Stimulated activated CD4-positive, alpha-beta T cell treated with anti-CD3 and anti-CD28 coated beads, Interleukin-1b, Interleukin-23, amount 100 ng/mL, for 24 hours (primary cell): ENCODE measurements at places on chromosomes 1 and 21.

DNA sequence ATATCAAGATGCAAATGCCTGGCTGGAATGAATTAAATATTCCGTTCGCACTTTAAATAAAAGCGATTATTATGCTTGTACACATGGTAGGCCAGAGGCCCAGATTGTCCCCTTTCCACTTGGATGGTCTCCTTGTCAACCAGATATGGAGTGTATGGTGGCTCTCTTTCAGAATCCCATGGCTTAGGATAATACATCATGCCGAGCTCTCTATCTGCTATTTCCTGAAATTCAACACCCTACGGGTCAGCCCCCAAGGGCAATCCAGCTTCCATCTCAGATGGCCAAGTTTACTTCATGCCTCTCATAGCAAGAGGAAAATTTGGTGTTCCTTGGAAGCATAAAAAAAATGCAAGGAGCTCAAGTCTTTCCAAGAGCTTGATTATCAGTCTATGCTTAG lies 25.4 kb upstream of the FMO1 start:
- no peak for DNase-seq

GRCh38 chr1:25523542-25523941 lies 19.9 kb upstream of the LDLRAP1 start:
- no peak for DNase-seq

- DNase-seq = no peak
These were observed 32.2 kb downstream of the C8B start for GRCh38 chr1:56933606-56934005.

DNA sequence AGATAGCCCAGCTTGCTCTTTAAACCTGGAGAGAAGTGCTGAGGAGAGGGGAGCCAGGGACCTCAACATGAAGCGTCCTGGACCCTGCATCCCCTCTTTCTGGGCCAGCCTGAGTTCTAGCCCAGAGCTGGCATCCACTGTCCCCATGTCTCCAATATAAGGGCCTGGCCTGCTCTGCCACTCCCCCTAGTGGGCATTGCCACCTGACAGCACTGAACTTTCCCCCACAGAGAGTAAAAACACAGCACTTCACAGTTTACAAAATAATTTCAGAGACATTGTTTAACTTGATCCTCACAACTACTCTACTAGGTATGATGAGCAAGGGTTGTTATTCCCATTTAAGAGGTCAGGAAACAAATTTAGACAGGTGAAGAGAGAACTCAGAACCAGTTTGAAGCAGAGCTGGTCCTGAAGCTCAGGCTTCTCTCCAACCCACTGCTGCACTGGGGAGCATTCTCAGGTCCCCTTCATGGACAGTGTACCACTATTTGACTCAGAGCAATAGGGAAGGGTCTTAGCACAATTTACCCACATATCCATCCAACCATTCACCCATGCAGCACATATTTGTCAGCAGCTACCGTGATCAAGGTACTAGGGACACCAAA lies 151.2 kb downstream of the DMRTA2 start:
- no peak for DNase-seq

DNA sequence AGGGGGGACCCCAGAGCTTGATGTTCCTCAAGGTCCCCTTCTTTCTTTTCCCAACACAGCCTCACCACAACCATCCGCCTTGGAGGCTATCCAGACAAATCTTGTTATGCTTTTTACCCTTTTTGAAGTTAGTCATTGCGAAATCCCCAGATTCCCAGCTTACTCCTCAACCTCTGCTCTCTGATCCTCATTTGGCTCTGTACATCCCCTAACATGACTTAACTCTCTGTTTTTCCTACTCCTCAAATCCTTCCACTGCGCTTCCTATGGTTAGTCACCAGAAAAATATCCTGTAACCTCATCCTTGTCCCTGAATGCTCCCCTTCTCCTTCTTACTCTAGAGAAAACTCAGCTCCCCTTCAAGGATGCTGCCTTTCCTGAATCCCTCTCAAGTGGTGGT lies 189.1 kb upstream of the POU3F1 start:
- DNase-seq = no peak

DNA sequence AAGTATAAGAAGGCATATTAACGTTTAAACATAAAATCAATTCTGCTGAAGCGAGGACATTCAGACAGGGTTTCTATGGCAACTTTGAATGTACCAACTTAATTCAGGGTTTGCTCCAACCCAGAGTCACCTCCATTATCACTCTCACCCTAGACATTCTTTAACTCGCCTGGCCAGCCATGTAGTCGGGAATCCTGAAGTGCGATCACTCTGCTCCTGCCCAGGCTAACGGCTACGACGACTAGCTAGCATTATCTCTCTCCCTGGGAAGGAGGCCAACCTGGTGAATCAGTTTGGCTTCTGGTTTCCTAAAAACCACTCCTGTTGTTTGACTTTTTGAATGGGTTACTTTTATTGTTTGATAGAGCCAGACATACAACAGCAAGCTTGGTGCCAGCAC lies 38.9 kb upstream of the ZBTB18 start:
- DNase-seq = no peak

DNA sequence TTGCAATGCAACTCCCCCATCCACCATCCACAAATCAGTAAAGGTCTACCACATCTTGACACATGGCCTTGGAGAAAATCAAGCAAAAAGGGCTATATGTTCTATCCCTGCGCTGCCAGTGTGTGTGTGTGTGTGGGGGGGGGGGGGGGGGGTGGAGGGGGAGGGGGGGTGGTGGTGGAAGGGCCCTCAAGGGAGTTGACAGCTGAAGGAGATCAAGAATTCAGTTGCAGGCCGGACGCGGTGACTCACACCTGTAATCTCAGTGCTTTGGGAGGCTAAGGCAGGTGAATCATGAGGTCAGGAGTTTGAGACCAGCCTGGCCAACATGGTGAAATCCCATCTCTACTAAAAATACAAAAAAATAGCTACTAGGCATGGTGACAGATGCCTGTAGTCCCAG lies 37.6 kb upstream of the CLIC4 start:
- no peak for DNase-seq

- DNase-seq = no peak
These were observed 98.0 kb downstream of the LMO4 start for GRCh38 chr1:87426463-87427249.

GRCh38 chr1:93740601-93741031 lies 59.0 kb upstream of the BCAR3 start:
- no peak for DNase-seq

DNA sequence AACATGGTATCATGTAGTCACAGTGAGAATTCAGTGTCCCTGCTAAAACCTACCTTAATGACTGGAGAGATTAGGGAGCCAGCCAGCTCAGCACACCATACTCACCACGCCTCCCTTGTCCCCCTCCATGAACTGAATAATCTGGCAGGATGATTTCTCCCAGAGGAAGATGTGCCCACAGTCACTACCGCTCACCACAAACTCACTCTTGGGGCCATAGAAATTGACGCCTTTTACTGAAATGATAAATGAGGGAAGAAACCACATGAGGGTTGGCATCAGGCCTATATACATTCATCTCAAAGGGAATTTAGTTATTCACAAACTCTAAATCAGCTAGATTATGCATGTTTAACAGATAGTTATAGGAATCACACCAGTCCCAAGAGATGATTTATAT lies 17.4 kb downstream of the PEA15 start:
- no peak for DNase-seq

- DNase-seq = no peak
These were observed 588.1 kb upstream of the BRINP3 start for GRCh38 chr1:191065771-191066170.

DNA sequence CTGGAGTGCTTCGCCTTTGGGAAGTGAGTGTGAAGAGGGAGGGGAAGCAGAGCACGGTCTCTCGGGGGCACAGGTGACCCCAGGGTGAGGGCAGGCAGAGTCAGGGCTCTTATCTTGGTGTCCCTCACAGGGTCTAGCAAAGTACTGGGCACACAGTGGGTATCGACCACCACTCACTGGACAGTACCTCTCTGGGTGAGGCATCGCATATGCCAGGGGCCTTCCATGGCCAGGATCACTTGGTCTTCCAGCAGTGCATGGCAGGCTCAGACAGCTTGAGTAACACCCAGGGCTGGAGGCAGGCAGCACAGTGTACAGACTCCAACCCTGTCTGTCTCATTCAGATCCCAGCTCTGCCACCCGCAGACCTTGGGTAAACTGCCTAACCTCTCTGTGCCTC lies 16.6 kb downstream of the CNTN2 start:
- DNase-seq = no peak

DNA sequence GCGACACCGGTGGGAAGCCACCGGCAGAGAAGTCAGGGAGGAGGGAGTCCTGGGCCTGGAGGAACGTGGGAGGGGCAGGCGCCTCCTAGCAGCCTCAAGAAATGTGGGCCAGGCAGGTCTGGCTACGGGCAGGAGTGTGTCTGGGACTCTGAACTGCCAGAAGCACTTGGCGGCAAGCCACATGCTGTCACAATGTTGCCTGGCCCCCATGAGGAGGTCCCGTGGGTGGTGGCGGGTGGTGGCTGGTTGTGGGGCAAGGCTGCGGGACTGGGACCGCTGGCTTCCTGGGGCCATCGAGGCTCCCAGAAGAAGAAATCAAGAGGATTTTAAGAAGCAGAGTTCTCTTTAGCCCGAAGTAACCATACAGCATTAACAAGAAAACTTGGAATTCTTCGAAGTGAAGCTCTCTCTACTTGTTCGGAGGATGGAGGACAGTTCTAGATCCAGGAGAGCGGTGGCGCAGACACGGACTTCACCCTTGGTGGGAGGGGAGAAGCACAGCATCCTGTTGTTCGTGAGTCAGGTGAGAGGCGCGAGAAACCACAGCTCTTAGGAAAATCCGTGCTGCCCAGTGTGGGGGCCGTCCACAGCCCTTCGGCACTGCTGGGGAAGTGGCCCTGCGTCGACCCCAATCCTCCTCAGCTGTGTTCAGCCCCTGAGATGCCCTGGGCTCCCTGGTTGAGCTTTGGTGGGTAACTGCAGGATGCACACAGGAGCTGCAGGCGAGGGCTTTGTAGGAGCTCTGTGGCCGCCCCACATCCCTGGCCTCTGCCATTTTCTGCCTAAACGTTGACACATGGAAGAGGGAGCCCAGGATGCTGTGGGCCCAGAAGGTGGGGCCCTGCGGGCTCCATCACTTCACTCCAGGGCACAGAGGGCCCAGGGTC lies 12.4 kb downstream of the SKI start:
- no peak for DNase-seq

DNA sequence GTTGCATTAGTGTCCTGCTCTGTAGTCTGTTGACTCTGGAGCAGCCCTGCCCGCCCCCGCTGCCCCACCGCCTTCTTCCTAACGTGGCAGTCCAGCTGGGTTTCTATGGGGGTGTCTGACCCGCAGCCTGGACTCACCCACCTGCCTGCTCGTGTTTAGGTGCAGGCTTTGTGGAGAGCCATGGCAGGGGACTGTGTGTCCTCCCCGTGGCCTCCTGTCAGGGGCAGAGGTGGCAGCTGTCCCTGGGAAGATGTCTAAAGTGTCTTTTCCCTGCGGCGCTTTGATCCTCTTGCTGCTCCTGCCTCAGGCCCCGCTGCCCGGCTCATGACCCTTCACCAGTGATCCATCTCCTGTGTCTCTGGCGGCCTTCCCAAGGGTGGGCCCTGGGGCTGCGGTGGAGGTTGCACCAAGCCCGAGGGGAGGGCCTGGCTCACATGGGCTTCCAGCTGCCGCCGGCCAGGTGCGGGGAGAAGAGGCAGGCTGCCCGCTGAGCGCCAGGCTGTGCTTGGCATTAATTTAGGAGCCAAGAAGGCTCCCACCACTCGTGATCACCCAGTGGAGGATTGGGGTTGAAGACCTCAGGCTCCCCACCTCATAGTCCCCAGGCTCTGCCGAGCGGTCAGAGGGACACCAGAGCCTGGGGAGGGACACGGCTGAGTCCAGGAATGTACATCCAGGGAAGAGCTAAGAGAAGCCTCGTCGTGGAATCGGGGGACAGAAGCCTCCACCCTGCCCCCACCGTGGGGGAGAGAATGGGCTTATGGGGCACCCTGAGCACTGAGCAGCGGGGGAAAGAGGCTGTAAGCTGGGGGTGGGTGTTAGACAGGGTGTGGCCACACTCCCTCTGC lies 44.1 kb downstream of the COL18A1 start:
- no peak for DNase-seq

DNA sequence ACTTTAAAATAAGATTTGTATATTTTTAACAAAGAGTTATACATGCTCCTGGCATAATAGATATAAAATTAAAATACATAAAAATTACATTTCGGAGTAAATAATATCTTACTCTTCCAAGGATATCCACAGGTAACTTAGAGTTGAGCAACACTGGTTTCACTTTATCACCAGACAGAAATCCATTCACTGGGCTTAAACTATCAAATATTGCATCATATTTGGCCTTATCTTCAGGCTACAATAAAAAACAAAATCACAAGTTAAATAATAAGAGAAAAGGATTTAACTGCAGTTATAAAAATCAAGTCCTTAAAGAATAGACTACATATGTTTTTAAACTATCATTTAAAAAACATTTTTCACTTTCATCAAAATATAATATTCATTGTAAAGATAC lies 55.5 kb downstream of the EPS15 start:
- no peak for DNase-seq

- no peak for DNase-seq
These were observed 6.1 kb downstream of the GJC2 start for GRCh38 chr1:228155596-228156514.

GRCh38 chr1:33032126-33032869 lies 4.4 kb downstream of the AK2 start:
- DNase-seq = no peak

DNA sequence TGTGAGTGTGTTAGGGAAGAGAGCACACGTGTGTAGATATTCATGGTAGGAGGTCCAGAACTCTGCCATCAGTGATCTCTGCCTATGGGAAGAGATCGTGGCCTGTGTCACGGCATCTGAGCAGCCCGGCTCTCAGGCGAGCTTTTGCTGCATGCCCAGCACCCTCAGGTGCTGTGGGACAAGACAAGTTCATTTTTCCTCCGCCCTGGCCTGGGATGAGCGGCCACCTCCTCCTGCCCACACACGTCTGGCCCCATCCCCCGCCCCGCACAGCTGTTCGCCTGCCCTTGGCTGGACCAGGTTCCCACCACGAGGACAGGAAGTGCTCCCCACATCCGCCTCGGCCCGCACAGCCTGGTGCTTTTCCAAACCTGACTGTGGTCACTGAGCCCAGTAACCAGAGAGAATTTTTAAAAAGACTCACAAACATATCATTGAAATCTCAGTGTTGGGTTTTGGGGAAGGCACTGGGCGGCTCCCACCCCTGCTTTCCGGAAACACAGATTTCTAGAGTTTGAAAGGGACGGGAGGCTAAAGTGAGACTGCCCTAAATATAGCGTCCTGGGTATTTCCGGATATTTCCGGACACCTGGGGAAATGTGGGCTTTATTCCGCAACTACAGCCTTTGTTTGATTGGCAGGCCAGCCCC lies 18.0 kb downstream of the BMP8A start:
- no peak for DNase-seq

DNA sequence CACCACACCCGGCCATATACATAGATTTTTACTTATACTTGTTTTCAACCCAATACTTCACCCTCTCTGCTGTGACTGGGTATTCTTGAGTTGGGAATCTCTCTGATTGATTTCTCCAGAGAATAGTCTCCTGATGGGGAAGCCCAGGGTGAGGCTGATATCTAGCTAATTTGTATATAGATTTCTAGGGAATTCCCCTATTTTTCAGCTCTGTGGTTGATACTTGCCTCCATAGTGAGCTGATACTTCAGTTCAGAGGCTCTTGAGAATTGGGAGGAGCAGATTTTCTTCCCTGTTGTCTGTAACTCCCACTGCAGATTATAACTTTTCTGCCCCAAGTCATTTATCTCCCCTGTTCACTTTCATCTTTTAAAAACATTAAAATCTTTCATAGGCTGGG lies 14.5 kb upstream of the SH3BGRL3 start:
- no peak for DNase-seq
